ENCODE measurements at places on chromosomes 16 and 17.

GRCh38 chr16:57982385-57982784, 11.5 kb upstream of the CNGB1 start:
- no peak for DNase-seq

DNA sequence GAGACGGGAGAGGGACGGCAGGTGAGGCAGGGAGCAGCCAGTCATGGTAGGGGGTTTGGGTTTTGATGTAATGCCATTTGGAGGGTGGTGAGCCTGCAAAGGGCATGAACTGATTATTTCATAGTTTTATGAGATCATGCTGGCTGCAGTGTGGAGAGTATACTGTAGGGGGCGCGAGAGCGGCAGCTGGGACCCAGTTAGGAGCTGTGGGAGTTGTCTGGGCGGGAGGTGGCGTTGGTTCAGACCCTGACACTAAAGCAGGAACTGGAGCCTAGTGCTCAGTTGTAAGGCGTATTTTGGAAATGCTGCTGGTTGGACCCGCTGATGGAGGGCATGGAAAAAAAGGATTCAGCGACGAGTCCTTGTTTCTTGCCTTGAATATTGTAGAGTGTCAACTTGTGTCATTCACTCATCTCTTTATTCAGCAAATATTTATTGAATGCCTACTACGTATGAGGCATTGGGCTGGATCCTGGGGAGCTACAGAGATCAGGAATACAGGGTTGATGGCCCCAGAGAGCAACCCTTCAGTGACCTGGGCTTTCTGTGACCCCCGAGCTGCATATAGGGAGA, 23.7 kb upstream of the KDM8 start:
- DNase-seq = peak; percentile 88

DNA sequence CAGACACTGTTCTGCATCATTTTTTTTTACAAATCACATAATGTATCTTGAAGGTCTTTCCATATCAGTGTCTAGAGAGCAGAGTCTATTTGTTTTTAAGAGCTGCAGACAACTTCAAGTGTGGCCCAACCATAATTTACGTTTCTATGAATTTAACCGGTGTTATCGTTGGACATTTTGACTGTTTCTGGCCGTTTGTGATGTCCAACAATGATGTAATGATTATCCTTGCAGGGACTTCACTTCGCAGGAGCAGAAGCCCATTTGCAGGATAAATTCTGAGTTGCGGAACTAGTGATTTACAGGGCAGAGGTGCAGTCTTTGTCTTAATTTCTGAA, 26.9 kb upstream of the HLF start:
- no peak for DNase-seq

GRCh38 chr16:15616475-15617165, 26.3 kb downstream of the MARF1 start:
- DNase-seq = no peak

Data from stomach (tissue), 19 donors.